Cardiac septum (tissue), 1 donor: ENCODE measurements at places on chromosomes 5 and 9. TPM values are rescaled to one million over a fixed set of nuclear protein-coding genes. Genes with fewer than 3 reads are reported as not detected.

DNA sequence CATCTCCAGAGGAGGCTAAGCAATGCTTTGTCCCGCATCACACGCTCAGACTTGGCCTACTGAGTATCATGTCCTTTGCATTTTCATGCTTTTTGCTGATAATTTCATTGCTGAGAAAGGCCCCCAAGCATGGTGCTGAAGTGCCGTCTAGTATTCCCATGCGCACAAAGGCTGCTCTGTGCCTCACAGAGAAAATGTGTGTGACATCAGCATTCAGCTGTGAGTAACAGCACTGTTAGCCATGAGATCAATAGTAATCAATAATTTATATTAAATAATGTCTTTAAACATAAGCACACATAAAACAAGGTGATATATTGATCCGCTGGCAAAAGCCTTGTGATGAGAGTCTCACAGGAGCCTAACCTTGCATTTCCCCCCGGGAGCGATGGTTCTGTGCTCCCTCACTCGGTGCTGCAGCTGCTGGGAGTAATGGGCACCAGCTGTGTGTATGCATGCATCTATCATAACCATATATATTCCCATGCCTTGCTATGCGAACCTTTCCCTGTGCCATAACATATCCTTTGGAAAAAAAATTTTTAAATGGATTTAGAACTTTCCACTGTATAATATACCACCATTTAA is 50.4 kb upstream of the RNF130 start:
- no peak for DNase-seq

DNA sequence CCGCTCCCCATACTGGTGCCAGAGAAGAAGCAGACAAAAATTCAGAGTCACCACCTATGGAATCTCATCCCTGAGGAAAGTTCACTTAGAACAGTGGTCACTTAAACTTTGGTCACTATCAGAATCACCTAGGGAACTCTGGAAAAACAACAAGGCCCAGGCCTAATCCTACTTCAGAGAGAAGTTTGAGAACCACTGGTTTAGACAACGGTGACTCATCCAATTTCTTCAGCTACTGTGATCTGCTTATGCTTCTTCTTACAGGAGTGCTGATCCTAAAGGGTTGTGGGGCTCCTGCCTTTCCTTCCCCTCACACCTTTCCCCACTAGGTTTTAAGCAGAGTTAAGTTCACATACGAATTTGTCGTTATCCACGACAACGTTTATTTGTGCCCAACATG is 194.7 kb upstream of the KLF4 start:
- no peak for DNase-seq

DNA sequence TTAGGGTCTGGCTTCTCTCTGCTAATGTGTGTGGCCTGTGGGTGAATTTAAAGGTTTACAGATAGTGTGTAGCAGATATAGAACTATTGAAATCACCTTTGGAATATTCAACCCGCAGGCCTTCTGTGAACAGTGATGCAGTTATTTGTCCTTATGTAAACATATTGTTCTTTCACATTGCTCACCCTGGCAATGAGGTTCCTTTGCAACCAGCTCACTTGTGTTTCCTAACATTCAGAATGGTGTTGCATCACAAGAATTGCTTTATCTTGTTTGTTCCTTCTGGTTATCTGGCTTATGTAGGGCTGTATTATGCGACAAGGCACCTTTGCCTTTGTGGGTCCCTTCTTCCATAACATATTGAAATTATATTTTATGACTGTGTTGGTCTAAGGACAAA is 370.3 kb downstream of the NNT start:
- DNase-seq: no peak

DNA sequence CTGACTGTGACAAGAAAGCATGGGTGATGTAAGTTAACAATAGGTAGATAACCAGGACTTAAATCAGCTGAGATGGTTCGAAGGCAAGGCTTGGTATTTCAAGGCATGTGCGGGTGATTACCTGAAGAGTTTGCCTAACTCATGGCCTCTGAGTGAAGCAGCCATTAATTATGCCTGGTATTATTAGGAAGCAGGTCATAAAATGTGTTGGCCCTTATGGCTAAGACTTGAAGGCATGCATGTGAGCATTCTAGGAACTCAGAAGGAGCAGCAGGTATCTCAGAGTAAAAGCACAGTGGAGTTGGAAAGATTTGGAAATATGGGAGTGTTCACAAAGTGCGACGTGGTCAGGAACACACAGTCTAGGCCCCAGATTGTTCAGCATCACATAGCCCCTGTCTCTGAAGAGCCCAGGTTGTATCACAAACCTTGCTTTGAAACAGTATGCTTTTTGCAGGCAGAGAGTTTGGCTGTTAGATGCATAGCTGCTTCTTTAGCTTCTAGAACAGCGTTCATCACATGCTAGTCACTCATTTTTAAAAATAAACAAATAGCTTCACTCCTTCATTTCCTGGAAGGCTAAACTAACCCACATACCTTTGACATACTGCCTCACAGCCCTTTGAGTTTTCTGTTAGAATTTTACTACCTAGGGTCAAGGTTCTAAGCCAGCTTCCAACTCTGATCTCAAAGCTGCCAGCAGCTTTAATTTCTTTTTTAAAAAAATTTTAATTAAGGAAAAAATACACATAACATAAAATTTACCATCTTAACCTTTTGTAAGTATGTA is 2.1 kb downstream of the HEXB start:
- DNase-seq: no peak

DNA sequence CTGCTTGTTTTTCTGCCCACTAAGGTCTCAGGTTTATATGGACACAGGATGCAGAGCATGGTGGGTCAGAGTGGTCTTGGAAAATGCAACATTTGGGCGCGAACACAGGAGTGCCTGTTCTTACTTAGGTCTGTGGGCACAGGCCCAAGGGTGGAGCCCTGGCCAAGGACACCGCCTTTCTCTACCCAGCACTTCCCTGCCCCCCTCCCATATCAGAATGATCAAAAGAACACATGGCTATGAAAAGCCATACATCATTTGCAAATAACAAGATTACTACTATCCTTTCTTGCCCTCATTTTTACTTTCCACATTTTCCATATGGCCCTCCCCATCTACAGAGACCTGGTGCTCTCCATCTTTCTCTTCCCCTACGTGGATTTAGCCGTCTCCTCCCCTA is 162.2 kb downstream of the ENC1 start:
- no peak for DNase-seq

GRCh38 chr5:52560366-52560765 is 227.3 kb upstream of the ITGA1 start:
- no peak for DNase-seq

Gene FAM163B
- total RNA-seq: not detected

Gene GTF2H2
- 8.4 TPM for total RNA-seq

Gene TLR4
- total RNA-seq: 7.5 TPM

Gene MLANA
- not detected for total RNA-seq

Gene DCP2
- 21.8 TPM for total RNA-seq

Gene IFNE
- not detected for total RNA-seq
